Natural killer cell treated with Interleukin-12 subunit alpha and Interleukin-12 subunit beta and Interleukin-15 and Interleukin-18, amount 100 ng/mL, for 72 hours (primary cell): ENCODE measurements at places on chromosomes 5 and 9.

- H3K27ac ChIP-seq, result no peak overlapping the region
- no peaks in the 10 kb centered on the region for H3K4me1 ChIP-seq
These were observed 137.9 kb downstream of the MPDZ start for GRCh38 chr9:13141629-13142028.

DNA sequence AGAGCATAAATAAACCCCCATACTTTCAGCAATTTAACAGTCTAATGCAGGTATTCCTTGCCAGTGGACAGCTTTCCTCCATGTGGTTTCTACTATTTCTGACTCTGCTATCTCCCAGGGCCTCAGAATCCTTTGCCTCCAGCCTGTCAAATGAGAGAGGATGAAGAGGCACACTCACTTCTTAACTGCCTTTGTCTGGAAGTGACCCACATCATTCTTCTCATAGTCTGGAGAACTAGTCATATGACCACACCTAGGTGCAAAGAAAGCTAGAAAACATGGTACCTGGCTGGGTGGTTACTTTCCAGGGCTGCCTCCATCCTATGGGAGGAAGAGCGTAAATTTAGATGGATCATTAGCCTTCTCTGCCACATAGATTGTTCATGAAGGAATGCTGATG, 22.5 kb downstream of the PALM2AKAP2 start:
- no peaks in the 10 kb centered on the region for H3K36me3 ChIP-seq
- no peak overlapping the region for H3K4me3 ChIP-seq
- no peaks in the 10 kb centered on the region for H3K4me1 ChIP-seq
- DNase-seq, result no peak

GRCh38 chr9:108838017-108838416, 17.8 kb downstream of the ACTL7B start:
- H3K4me3 ChIP-seq, result no peak overlapping the region
- peaks cover 9% of the 10 kb centered on the region for H3K27me3 ChIP-seq
- no peak overlapping the region for H3K27ac ChIP-seq
- peaks cover 8% of the 10 kb centered on the region for H3K4me1 ChIP-seq

GRCh38 chr5:124906339-124907097, 160.1 kb upstream of the ZNF608 start:
- no peaks in the 10 kb centered on the region for H3K36me3 ChIP-seq
- H3K27ac ChIP-seq, result no peak overlapping the region
- no peak overlapping the region for H3K4me3 ChIP-seq
- no peak for DNase-seq
- H3K27me3 ChIP-seq, result peaks cover 2% of the 10 kb centered on the region
- peaks cover 34% of the 10 kb centered on the region for H3K4me1 ChIP-seq

DNA sequence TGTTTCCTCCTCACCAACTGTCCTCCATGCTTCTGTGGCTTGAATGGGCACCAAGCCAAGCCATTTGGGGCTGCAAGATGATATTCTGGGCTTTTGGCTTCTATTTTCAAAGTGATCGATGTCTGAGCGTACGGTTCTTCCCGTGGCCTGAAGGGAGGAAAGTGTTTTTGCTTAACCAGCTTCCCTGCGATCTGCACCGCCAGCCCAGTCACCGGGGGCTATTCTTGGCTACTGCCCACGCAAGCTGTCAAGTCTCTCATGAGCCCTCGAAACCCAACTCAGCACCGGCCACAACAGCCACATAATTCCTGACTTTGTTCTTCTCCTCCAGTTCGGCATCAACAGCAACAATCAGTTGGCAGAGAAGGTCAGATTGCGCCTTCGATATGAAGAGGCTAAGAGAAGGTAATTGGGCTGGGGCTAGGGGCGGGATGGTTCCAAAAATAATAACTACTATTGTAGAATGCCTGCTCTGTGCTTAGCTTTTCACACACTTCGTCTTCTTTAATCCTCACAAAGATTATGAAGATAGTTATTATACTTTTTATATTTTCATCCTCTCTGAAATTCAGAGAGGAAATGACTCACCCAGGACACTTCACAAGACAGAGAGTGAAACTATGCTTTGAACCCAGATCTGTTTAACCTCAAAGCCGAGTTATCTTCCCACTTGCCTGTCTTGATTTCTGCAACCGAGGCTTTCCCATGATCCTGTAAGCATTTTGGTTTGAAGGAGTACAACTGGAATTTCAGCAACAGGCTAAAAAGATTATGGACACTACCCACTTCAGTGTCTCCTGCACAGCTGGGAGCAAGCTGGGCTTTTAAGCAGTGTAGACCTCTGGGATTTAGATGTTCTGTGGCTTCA, 76.4 kb upstream of the RARS1 start:
- DNase-seq, result no peak
- H3K4me1 ChIP-seq, result peaks cover 4% of the 10 kb centered on the region
- peaks cover 2% of the 10 kb centered on the region for H3K27me3 ChIP-seq

GRCh38 chr5:43231977-43232376, 40.0 kb downstream of the NIM1K start:
- H3K4me3 ChIP-seq, result no peak overlapping the region
- H3K27ac ChIP-seq, result no peak overlapping the region
- no peaks in the 10 kb centered on the region for H3K4me1 ChIP-seq
- DNase-seq, result no peak
- peaks cover 2% of the 10 kb centered on the region for H3K27me3 ChIP-seq

DNA sequence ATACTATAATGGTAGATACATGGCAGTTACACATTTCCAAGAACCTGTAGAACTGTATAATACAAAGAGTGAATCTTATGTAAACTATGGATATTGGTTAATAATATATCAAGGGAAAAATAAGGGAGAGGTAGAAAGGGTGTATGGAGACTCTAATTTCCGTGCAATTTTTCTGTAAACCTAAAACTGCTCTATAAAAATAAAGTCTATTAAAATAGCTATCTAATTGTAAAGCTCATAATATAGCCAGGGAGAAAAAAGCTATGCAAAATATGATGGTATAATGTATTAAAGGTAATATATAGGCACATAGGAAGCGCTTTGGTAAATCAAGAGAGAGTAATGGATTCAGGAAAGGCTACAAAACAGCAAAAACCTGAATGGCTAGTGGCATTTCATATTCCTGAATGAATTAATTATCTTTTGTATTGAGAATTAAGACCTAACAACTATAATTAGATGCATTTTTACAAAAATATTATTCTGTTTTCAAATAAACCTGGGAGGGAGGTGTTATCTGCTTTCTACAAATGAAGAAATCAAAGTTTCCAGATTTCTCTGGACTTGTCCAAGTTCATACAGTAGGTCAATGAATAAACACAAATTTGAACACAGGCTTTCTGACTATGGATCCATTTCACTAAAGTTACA, 22.8 kb downstream of the ANXA1 start:
- peaks cover 6% of the 10 kb centered on the region for H3K4me1 ChIP-seq
- H3K27me3 ChIP-seq, result no peaks in the 10 kb centered on the region
- H3K4me3 ChIP-seq, result no peak overlapping the region
- H3K27ac ChIP-seq, result no peak overlapping the region
- H3K36me3 ChIP-seq, result no peaks in the 10 kb centered on the region

DNA sequence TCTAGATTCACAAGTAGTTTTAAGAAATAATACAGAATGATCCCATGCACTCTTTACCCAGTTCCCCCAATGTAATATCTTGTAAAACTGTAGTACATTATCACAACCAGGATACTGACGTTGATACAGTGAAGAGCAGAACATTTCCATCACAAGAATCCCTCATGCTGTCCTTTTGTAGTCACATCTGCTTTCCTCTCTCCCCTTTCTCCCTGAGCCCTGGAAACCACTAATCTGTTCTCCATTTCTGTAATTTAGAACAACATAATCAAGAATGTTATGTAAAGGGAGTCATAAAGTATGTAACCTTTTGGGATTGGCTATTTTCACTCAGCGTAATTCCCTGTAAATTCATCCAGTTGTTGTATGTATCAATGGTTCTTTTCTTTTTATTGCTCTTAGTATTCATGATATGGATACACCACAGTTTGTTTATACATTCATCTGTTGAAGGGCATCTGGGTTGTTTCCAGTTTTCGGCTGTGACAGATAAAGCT, 61.1 kb downstream of the ERCC6L2 start:
- no peak for DNase-seq
- peaks cover 20% of the 10 kb centered on the region for H3K36me3 ChIP-seq
- H3K27ac ChIP-seq, result no peak overlapping the region
- no peaks in the 10 kb centered on the region for H3K4me1 ChIP-seq
